ENCODE measurements at places on chromosomes 3 and 15.

DNA sequence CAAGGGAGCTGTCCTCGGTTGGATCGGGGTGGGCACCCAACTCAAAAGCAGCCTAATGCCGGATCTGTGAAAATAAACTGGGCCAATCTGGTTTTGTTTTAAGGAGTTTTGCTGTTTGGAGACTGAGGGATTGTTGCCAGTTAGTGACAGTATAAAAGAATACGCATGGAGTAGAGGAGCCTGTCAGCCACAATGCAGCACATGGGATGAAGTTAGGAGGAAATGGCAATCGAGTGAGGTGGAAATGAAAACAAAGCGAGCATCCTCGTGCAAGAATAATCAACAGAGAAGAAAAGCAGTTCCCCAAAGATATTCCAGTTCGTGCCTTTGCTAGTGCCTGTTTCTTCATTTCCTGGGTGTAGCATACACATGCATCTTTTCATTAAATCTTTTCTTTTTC, 108.4 kb upstream of the RORA start:
- no peak for DNase-seq

DNA sequence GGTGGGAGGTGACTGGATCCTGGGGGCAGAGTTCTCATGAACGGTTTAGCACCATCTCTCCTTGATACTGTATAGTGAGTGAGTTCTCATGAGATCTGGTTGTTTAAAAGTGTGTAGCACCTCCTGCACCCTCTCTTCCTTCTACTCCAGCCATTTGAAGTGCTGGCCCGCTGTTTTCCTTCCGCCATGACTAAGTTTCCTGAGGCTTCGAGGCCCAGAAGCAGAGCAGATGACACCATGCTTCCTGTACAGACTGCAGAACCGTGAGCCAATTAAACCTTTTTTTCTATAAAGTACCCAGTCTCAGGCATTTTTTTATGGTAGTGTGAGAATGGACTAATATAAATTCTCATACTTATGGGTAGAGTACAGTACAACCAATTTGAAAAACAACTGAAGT, 123.6 kb upstream of the BHLHE40 start:
- DNase-seq = no peak

DNA sequence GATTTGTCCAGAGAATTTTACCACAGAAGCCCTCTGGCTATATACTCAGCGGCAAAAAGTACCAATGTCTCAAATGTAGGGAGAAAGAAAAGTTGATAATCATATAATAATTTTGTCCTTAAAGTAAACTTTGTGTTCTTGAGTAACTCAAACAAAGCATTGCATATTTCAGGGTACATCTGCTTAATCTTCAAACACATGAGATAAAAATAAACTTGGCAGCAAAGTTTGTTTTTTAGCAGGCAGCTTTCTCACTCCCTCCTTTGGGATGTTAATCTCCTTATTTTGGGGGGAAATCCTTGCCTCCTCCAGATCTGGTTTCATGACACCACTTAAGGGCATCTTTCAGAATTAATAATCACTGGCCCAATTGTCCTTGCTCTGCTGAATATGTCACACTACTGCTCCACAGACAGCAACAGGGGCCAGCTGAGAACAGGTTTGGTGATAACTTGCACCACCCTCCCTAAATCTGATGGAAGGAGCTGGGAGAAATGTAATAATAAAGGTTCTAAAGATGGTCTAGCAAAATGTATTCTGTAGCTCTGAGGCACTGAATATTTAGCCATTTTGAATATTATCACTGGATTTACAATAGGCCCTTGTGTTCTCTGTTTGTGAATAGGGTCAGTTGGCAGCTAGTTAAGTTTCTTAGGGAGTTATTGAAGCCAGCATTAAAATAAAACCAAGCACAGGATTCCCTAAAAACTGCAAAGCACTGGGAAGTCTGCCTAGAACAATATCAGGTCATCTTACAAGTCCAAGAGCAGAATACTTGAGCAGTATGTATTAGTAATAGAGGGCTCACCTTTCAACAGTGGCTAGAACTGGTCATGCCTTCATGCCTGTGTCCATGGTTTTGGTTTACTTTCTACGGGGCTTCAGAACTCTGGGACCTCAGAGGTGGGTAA, 79.2 kb downstream of the EFL1 start:
- no peak for DNase-seq

DNA sequence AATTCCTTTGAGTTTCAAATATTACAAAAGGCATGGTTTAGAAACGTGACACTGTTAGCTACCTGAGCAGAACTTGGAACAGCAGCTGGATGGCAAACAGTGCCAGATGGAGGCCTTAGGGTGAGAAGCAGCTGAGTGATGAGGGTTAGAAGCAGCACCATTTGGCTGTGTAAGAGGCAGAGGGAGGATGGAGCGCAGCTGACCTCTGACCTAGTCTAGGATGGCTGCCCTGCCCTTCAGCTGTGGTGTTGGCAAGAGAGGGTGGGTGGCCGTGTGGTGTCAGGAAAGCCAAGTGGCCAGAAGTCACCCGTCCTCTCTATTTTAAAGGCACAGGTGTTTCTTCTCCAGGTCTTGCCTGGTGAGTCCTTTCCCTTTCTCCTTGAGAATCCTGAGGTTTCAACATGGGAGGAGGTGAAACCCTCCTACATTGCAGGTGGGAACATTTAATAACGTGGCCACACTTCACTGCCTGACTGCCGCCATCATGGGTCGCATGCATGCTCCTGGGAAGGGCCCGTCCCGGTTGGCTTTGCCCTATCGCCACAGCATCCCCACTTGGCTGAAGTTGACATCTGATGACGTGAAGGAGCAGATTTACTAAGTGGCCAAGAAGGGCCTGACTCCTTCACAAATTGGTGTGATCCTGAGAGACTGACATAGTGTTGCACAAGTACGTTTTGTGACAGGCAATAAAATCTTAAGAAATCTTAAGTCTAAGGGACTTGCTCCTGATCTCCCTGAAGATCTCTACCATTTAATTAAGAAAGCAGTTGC, 17.6 kb downstream of the BCL2L10 start:
- DNase-seq = no peak

DNA sequence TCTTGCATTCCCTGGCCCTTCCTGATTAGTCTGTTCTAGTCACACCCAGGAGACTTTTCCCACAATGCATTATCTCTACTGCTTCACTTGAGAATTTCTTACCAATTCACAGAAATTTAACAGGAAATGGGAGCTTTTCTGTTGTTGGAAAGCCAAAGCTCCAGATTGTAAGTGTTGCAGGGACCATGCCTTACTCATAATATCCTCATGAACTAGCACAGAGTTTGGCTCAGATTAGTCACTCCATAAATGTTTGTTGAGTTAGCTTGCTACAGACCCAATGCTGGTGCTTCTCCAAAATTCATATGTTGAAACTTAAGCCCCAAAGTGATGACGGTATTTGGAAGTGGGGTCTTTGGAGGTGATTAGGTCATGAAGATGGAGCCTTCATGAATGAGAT, 232.6 kb downstream of the GAP43 start:
- no peak for DNase-seq

Data from stimulated activated CD8-positive, alpha-beta memory T cell treated with anti-CD3 and anti-CD28 coated beads, Interleukin-7, amount 100 ng/mL, for 1 hour (primary cell).